ENCODE measurements at places on chromosomes 12 and 14. TPM values are rescaled to one million over a fixed set of nuclear protein-coding genes. Genes with fewer than 3 reads are reported as not detected.

The KERA gene
- not detected for polyA plus RNA-seq

GRCh38 chr12:80763874-80764273, 47.2 kb downstream of the MYF5 start:
- H3K27ac ChIP-seq: no peak overlapping the region
- no peaks in the 10 kb centered on the region for H3K36me3 ChIP-seq
- peak; percentile 52 for DNase-seq
- H3K4me1 ChIP-seq: peaks cover 12% of the 10 kb centered on the region

DNA sequence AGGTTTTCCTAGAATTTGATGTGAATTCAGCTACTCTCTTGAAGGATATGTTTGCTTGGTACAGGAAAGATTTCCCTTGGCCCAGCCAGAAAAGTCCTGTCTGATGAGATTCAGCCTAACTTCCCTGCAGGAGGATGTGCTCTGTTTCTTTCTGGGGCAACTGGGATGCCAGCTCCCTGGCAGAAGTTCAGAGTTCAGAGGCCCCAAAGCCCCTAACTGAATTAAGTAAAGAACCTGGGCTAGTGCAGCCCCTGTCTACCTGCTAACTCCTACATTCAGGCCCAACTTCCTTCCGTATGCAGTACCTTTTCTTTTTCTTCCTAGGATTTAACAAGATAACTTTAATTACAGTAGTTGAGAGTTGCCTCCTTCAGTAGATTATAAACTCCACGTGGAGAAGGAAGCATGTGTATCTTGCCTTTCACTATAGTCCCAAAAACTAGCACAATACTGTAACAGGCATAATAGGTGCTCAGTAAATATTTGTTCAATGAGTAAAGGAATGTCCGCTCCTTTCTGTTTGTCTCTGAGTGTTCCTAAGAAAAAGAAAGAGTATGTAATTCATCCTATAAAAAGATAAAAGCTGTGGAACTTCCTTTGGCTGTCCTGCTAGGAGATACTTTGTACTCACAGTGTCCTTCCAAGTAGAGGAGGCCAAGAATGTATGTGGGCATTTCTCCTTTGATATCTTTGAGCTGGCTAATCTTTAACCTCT, 141.0 kb downstream of the SLC8A3 start:
- peaks cover 72% of the 10 kb centered on the region for H3K4me1 ChIP-seq
- H3K4me3 ChIP-seq: peak overlapping the region; percentile 17
- H3K36me3 ChIP-seq: no peaks in the 10 kb centered on the region
- peak; percentile 94 for DNase-seq

DNA sequence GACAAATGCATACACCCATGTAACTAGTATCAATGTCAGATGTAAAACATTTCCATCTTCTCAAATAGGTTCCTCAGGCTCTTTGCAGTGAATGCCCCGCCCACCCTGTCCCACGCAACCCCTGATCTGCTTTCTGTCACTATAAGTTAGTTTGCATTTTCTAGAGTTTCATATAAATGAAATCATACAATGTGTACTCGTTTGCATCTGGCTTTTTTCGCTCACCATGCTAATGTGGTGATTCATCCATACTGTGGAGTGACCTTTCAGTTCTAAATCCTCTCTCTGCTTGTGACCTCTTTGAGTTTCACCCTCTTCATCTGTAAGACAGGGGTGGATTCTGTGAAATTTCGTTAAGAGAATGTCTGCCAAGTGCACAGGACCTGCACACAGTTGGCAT, 30.6 kb upstream of the MSI1 start:
- H3K27me3 ChIP-seq: peaks cover 15% of the 10 kb centered on the region
- H3K36me3 ChIP-seq: no peaks in the 10 kb centered on the region
- no peak for DNase-seq
- H3K27ac ChIP-seq: no peak overlapping the region

DNA sequence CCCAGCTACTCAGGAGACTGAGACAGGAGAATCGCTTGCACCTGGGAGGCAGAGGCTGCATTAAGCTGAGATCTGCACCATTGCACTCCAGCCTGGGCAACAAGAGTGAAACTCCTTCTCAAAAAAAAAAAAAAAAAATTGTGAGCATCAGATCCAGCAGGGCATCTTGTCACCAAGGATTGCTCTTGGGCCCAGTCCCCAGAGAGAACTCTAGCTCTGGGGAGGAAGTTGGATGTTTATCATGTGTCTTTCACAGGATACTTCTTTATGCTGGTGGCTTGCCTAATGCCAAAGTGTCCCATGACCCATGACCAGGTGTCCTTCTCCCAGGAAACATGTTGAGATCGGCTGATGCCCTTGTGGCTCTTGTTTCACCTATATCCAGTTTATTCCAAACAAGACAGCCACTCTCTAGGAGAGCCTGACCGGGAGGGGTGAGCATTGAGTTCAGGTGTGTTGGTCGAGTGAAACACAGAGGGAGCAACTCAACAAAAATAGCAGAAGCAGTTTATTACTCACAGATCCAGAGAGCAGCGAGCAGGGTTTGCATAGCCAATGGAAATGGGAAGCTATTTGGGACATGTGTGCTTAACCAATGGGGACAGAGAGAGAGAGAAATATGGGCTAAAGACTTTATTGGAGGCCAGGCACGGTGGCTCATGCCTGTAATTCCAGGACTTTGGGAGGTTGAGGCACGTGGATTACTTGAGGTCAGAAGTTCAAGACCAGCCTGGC, 6.6 kb upstream of the TCHP start:
- H3K4me1 ChIP-seq: peaks cover 70% of the 10 kb centered on the region
- DNase-seq: no peak
- H3K4me3 ChIP-seq: no peak overlapping the region
- H3K27ac ChIP-seq: no peak overlapping the region
- H3K27me3 ChIP-seq: 0 out of 3 replicates have a peak, but pooled peaks cover 3% of the 10 kb centered on the region

GRCh38 chr12:4518106-4518728, 20.5 kb upstream of the RAD51AP1 start:
- no peaks in the 10 kb centered on the region for H3K36me3 ChIP-seq
- no peaks in the 10 kb centered on the region for H3K27me3 ChIP-seq
- no peak overlapping the region for H3K4me3 ChIP-seq
- no peaks in the 10 kb centered on the region for H3K4me1 ChIP-seq
- no peak overlapping the region for H3K27ac ChIP-seq
- DNase-seq: no peak

GRCh38 chr12:124194893-124195566, 99.9 kb upstream of the RFLNA start:
- H3K27ac ChIP-seq: no peak overlapping the region
- H3K27me3 ChIP-seq: peaks cover 24% of the 10 kb centered on the region
- no peaks in the 10 kb centered on the region for H3K36me3 ChIP-seq
- DNase-seq: no peak
- no peaks in the 10 kb centered on the region for H3K4me1 ChIP-seq

DNA sequence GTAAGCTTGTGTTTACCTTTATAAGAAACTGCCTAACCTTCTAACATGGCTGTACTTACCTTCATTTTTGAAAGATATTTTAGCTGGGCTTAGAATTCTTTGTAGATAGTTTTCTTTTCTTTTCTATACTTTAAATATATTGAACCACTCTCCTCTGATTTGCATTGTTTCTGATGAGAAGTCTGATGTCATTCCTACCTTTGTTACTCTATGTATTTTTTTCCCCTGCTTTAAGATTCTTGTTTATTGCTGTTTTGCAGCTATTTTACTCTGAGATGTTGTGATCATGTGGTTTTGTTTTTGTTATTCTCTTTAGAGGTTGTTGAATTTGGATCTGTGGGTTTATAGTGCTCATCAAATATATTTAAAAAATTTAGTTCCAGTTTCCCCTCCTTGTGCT, 31.8 kb downstream of the CNOT2 start:
- H3K4me3 ChIP-seq: no peak overlapping the region
- H3K36me3 ChIP-seq: no peaks in the 10 kb centered on the region
- H3K27me3 ChIP-seq: no peaks in the 10 kb centered on the region
- peaks cover 36% of the 10 kb centered on the region for H3K4me1 ChIP-seq
- DNase-seq: no peak

DNA sequence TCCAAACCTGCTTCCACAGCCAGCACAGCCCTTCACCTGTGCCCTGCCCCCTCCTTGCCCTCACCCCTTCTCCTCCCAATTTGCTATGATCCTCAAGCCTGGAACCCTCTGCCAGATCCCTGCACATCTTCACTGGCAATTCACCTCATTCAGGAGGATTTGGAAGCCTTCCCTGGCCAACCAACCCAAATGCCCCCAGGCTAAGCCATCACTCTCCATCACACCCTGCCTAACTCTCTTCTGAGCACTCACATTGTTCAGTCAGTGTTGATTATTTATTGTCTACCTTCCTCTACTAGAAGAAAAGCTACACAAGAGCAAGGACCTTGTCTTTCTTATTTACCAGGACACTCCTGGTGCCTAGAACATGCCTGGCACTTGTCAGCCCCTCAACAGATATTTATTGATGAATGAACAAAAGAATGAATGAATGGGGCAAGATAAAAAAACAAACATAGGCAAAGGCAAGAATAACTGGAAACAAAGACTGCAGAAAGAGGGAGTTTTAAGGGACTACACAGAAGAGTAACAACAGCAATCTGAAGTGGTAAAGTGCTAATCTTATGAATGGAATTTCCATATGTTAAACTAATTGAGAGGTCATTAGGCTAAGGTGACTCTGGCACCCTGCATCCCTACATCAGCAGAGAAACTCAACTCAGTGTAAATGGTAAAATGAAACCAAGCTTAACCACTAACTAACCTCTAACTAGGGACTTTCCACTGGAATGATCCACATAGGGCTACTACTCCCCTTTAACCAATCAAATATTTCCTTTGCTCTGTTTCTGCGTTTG, 33.4 kb downstream of the TMTC1 start:
- H3K4me1 ChIP-seq: no peaks in the 10 kb centered on the region
- no peaks in the 10 kb centered on the region for H3K27me3 ChIP-seq
- H3K36me3 ChIP-seq: no peaks in the 10 kb centered on the region
- H3K4me3 ChIP-seq: no peak overlapping the region
- no peak for DNase-seq
- no peak overlapping the region for H3K27ac ChIP-seq

GRCh38 chr14:100653409-100653808, 66.2 kb upstream of the BEGAIN start:
- H3K36me3 ChIP-seq: no peaks in the 10 kb centered on the region
- no peaks in the 10 kb centered on the region for H3K27me3 ChIP-seq
- H3K4me1 ChIP-seq: peaks cover 43% of the 10 kb centered on the region
- H3K4me3 ChIP-seq: no peak overlapping the region
- no peak overlapping the region for H3K27ac ChIP-seq
- no peak for DNase-seq

- no peaks in the 10 kb centered on the region for H3K36me3 ChIP-seq
- no peak overlapping the region for H3K4me3 ChIP-seq
- no peak for DNase-seq
- no peaks in the 10 kb centered on the region for H3K4me1 ChIP-seq
- H3K27ac ChIP-seq: no peak overlapping the region
Measured at GRCh38 chr12:79364197-79364596, 326.6 kb downstream of the PAWR start.

DNA sequence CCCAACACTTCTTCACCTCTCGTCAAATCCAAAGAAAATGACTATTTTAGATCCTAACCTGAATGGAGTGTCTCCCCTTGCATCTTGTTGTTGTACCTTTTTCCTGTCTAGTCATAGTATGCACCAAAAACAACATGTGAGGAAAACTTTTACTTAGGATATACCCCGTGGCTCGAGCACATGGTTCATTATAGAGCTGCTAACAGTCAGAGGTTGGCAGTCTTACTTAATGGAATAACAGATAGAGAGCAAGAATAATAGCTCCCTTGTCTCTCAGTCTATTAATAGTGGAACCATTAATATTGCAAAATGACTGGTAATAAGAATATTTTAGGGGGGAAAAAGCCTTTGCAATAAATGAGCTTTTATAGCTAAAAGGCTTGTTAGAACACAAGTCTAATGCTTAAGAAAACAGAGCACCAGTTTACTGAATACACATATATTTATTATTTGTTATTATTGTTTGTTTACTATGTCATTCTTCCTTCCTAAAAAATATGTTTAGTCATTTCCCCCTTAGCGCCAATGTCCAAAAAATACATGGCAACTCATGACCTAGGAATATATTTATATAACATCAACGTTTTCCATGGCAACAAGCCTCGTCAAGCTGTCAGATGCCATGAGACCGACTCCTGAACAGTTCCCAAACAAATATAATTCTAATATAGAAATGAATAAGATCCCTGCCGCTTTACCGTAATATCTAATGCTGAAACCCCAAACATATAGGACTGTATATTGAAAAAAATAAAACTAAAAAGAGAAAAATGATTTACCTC, 592.4 kb downstream of the SOX5 start:
- H3K4me1 ChIP-seq: no peaks in the 10 kb centered on the region
- no peak for DNase-seq
- no peak overlapping the region for H3K4me3 ChIP-seq
- H3K36me3 ChIP-seq: no peaks in the 10 kb centered on the region
- H3K27ac ChIP-seq: no peak overlapping the region
- H3K27me3 ChIP-seq: no peaks in the 10 kb centered on the region

GRCh38 chr14:80455031-80455430, 243.7 kb upstream of the DIO2 start:
- no peak overlapping the region for H3K4me3 ChIP-seq
- no peak overlapping the region for H3K27ac ChIP-seq
- H3K36me3 ChIP-seq: no peaks in the 10 kb centered on the region
- H3K27me3 ChIP-seq: no peaks in the 10 kb centered on the region
- H3K4me1 ChIP-seq: no peaks in the 10 kb centered on the region

- H3K27ac ChIP-seq: peak overlapping the region; percentile 44
- peaks cover 42% of the 10 kb centered on the region for H3K4me1 ChIP-seq
- H3K36me3 ChIP-seq: no peaks in the 10 kb centered on the region
- H3K4me3 ChIP-seq: no peak overlapping the region
Measured at GRCh38 chr14:70894868-70895267, 12.4 kb upstream of the PCNX1 start.
